ENCODE measurements at places on chromosomes 16 and 17. TPM values are rescaled to one million over a fixed set of nuclear protein-coding genes. Genes with fewer than 3 reads are reported as not detected.

The CHAD gene
- 0.49 TPM for total RNA-seq

The HLF gene
- 10.3 TPM for total RNA-seq

The AOC2 gene
- total RNA-seq, result 0.79 TPM

The TOP2A gene
- total RNA-seq, result 55.5 TPM

The CACNG5 gene
- not detected for total RNA-seq

The MPP3 gene
- total RNA-seq, result 7.7 TPM

The GPR142 gene
- not detected for total RNA-seq

The BEAN1 gene
- total RNA-seq, result 2.5 TPM

The NPIPB13 gene
- 1.6 TPM for total RNA-seq

The TMEM132E gene
- total RNA-seq, result 0.49 TPM

The ACAP1 gene
- total RNA-seq, result 4.7 TPM

The MT1X gene
- total RNA-seq, result 33.0 TPM

The SRCIN1 gene
- total RNA-seq, result 3.5 TPM

The SLC5A10 gene
- 0.20 TPM for total RNA-seq

The HSD17B2 gene
- total RNA-seq, result 12.4 TPM

The GUCY2D gene
- total RNA-seq, result 0.39 TPM

The RETREG3 gene
- 40.2 TPM for total RNA-seq

The GNGT2 gene
- total RNA-seq, result not detected

The TMEM114 gene
- total RNA-seq, result not detected

The MRPL38 gene
- total RNA-seq, result 20.8 TPM

The DLG4 gene
- 16.5 TPM for total RNA-seq

The NLRC3 gene
- 0.39 TPM for total RNA-seq

The CSH1 gene
- not detected for total RNA-seq

The PTGES3L gene
- total RNA-seq, result 4.8 TPM

The KRTAP3-2 gene
- 2.3 TPM for total RNA-seq

The AOC3 gene
- total RNA-seq, result 38.1 TPM

The ZNF19 gene
- total RNA-seq, result 2.3 TPM

The RASL10B gene
- total RNA-seq, result 0.49 TPM

The KRTAP3-1 gene
- 5.3 TPM for total RNA-seq

The CCL16 gene
- not detected for total RNA-seq

The GINS2 gene
- 5.3 TPM for total RNA-seq

The GSG1L gene
- 0.69 TPM for total RNA-seq

The SLC13A2 gene
- 0.20 TPM for total RNA-seq

The KRT24 gene
- not detected for total RNA-seq

The METRNL gene
- 83.2 TPM for total RNA-seq

The GRB7 gene
- 8.8 TPM for total RNA-seq

All from skin of body (tissue), 3 donors.